T1000 (cell line): ENCODE measurements at places on chromosomes 2 and 18.

DNA sequence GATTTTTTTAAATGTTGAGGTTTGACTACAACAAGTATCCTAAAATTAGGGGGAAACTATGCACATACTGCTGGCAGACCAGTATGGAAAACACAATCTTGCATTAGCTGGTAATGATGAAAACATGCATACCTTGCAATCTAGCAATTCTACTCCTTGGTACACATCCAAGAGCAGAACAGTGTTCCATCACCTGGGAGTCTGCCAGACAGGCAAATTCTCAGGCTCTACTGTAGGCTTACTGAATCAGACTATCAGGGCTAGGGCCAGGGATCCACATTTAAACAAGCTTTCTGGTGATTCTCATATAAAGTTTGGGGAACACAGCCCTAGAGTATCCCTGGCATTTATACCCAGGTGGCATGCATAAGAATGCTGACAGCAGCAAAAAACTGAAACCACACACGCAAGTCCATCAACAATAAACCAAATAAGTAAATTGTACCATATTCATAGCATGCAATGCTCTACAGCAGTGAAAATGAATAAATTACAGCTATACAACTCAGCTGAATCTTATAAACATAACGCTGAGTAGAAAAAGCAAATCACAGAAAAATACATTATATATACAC lies 13.6 kb downstream of the CDH2 start:
- no peak for DNase-seq

DNA sequence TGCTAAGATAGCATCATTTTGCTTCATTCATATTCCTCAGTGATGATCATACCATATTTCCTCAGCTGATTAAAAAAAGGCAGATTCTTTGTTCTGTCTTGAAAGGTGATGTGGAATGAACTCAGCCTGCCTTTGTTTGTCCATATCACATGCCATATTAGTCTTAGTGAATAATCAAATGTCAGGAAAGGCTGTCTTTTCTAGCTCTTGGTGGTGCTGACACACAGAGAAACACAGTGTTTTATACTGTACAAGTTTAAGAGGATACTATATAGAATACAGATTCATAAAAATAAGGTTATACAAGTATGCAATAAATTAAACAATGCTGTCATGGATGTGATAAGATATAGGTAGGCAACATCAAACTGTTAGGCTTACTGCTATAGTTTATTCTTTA lies 97.1 kb upstream of the FAM98A start:
- DNase-seq: no peak

- DNase-seq: no peak
These were observed 7.4 kb upstream of the SLC16A14 start for GRCh38 chr2:230075988-230076631.

DNA sequence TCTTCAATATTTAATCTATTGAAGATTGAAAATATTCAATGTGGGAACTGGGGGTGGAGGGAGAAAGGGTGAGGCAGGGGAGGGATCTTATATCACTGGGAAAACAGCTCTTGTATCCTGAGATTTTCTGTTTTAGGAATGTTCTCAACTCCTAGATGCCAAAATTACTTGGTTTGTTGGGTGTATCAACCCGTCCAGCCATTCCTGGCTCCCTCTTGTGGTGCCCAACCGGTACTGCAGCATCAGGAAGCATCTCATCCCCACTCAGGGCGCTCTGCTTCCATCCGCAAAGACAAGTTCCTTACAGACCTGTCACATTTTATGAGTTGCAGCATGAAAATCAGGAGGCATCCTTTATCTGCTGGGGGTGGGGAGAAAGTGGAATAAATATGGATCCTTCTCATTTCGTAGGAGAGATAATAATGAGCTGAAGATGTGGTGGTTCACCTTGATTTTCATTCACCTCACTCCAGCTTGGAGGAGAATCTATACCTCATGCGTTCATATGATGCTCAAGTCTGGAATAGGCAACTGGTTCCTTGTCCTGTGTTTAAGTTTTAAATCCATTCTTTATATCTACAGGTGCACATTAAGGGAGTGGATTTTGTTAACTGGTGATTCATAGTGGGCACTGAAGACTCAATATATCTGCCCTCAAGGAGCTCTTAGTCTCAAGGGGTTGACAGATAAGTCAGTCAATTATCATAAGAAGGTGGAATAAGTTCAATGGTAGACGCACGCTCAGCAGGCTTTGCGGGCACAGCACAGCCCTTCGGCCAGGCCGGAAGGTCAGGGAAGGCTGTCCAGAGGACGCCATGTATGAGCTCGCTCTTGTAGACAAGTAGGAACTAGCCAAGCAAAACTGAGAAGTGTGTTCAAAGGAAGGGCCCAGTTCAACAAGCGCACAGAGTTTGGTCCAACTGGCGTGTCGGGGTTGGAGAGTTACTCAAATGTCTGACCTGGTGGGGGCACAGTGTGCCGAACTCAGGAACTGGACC lies 127.3 kb downstream of the RNF144A start:
- DNase-seq: peak; percentile 2

DNA sequence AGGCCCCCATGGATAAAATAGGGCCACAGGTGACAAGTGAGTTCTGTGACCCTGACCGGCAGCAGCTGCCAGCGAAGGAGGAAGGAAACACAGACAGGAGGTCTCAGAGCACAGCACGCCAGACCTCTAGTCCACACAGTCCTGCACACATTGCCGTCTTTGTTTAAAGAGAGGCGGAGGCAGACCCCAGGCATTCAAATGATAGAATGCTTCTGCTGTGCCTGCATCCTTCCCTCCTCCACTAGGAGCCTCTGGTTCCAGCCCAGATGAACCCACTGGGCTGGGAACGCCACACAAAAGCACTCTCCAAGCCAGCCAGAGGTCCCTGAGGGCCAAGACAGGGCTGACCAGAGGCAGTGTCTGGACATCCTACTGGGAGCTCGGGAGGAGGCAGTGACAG lies 118.7 kb downstream of the KLHL29 start:
- DNase-seq: no peak

GRCh38 chr2:25897506-25897905 lies 19.2 kb upstream of the ASXL2 start:
- no peak for DNase-seq

DNA sequence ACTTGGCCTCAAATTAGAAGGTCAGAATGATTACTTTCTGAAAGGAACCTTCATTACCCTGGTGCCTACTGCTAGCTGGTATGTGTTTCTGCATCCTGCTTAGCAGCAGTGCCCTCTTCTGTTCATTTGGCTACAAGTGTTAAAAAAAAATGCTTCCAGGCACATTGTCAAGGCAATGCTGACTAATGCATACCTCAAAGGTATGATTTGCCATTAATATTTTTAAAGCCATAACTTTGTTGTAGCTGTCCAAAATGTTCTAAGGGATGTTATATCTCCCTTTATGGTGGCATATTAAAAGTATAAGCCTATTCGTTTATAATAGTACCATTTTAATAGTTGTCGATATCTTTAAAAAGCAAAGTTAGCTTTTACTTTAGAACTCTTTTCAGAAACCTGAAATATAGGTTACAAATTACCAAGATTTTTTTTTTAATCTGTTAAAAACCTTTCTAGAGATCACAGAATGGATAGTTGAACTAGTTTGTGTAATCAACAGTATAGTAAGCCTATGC lies 52.0 kb upstream of the FAM171B start:
- peak; percentile 2 for DNase-seq

DNA sequence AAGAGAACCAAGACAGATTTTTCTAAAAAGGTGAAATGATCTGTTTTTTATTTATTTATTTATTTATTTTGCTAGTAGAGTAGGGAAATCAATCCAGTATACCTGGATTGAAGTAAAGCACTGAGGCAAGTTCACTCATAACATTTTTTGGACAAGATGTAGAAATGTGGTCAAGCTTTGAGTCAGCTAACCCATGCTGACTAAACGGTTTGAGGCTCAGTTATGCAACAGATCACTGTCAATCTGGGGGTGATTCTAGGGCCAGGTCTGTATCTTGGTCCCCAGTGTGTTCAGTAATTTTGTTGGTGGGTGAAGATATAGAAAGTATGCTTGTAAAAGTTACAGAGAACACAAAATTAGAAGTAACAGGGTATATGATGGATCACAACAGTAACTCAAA lies 60.2 kb downstream of the RMDN2 start:
- DNase-seq: no peak

DNA sequence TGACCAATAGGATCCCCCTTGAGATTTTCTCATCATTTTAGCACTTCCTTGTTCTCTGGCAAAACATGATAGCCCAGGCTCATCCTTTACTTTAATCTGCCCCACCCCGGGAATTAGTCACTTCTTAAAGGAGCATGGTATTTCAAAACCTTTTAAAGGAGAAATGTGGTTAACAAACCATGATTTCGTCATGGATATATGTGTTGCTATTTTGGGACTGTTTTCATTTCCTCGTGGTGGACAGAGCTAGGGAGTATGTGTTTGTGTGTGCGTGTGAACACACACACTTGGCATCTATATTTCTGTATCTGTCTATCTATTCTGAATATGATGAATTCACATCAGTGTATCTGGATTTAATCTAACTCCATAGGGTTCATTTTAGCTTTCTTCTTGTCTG lies 128.1 kb downstream of the BIRC6 start:
- DNase-seq: peak; percentile 5

GRCh38 chr18:160831-161570 lies 2.6 kb downstream of the USP14 start:
- no peak for DNase-seq

DNA sequence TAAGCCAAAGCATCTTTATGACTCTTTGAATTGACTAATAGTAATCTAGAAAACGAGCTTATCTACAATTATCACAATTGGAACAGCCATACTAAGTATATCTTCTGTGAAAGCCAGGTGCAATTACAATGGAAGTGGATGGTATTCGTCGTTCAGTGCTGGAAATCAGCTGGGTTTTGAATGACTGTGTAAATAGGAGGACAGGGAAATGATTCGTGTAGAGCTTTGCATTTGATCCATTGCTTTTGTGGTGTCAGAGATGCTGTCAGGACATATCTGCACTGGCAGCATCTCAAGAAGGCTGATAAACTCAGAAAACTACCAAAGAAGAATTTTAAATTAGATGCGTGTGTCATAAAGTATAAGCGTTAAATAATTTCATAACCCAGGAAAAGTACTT lies 187.1 kb downstream of the ZNF407 start:
- DNase-seq: no peak

DNA sequence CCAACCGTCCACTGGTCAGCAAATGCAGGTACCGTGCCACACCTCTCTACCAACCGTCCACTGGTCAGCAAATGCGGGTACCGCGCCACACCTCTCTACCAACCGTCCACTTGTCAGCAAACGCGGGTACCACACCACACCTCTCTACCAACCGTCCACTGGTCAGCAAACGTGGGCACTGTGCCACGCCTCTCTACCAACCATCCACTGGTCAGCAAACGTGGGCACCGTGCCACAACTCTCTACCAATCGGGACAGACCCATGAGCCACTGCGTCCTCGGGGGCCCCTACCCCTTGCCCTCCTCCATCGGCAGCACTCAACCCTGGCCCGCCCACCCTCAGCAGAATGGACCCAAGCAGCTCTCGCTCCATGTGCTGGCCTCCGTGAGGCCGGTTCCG lies 226.4 kb upstream of the SALL3 start:
- no peak for DNase-seq

DNA sequence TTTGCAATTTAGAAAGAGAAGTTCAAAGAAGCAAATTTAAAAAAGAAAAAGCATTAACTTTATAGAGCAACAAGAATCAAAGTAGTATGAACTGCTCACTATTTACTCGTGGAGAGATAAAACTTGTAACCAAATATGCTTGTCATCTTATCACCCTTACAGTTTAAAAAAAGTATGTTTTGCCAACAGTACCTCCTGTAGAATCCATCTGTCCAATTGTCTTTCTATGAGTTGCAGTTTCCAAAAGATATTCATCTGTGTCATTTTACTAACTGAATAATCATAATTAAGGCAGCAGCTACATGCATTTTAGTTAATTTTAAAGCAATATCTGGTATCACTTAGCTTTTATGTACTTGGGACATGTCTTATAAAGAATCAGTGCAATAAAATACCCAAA lies 1112.3 kb downstream of the DSC3 start:
- no peak for DNase-seq

GRCh38 chr2:71694501-71695234 lies 241.3 kb downstream of the DYSF start:
- DNase-seq: no peak

DNA sequence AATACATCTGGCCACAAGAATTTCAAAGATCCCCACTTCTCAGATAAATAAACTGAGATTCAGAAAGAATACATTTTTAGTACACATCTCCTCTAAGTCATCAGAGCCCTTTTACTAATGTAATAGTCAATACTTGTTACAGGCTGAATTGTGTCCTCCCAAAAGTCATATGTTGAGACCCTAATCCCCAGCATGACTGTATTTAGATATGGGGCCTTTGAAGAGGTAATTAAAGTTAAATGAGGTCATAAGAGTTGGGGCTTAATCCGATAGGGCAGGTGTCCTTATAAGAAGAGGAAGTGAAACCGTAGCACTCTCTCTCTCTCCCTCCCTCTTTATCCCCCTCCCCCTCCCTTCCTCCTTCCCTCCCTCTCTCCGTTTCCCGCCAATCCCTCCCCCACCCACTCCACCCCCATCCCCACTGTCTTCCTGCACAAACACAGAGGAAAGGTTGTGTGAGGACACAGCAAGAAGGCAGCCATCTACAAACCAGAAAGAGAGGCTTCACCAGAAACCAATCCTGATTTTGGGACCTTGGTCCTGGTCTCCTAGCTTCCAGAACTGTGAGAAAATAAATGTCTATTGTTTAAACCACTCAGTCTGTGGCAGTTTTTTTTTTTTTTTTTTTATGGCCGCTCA lies 66.6 kb upstream of the ZNF397 start:
- no peak for DNase-seq

GRCh38 chr2:23445450-23445868 lies 60.5 kb downstream of the KLHL29 start:
- DNase-seq: no peak

- DNase-seq: no peak
These were observed 255.4 kb downstream of the EXOC6B start for GRCh38 chr2:72570413-72570812.
